Dermis lymphatic vessel endothelial cell (primary cell): ENCODE measurements at places on chromosomes 12 and 14. TPM values are rescaled to one million over a fixed set of nuclear protein-coding genes. Genes with fewer than 3 reads are reported as not detected.

The ANKS1B gene
- 0.22 and 0.26 TPM in 2 replicates for total RNA-seq

The OTOGL gene
- 0.22 and 0.43 TPM in 2 replicates for total RNA-seq

The DLK1 gene
- not detected in 2 replicates for total RNA-seq

The ZDHHC22 gene
- under 0.01 TPM in 1 of 2 replicates, not detected in the other for total RNA-seq

The DICER1 gene
- total RNA-seq: 29.2 and 35.3 TPM in 2 replicates

The NEMP1 gene
- 3.1 and 3.9 TPM in 2 replicates for total RNA-seq

The ATF7 gene
- total RNA-seq: 8.0 and 9.7 TPM in 2 replicates

The PRIM1 gene
- 3.3 and 4.7 TPM in 2 replicates for total RNA-seq

The NT5DC3 gene
- 6.9 and 10.3 TPM in 2 replicates for total RNA-seq

The FLVCR2 gene
- total RNA-seq: 1.2 and 1.5 TPM in 2 replicates

The PRPH gene
- total RNA-seq: not detected in 2 replicates

The M6PR gene
- 220 and 236 TPM in 2 replicates for total RNA-seq

The TRMT5 gene
- 6.3 and 10.5 TPM in 2 replicates for total RNA-seq

The C12orf60 gene
- 1.2 and 1.3 TPM in 2 replicates for total RNA-seq

The SOAT2 gene
- total RNA-seq: not detected in 2 replicates

The TMPRSS12 gene
- total RNA-seq: not detected in 2 replicates

The CDH24 gene
- 0.54 and 0.69 TPM in 2 replicates for total RNA-seq

The TSPAN11 gene
- total RNA-seq: 7.4 and 18.0 TPM in 2 replicates

The HCAR1 gene
- under 0.01 TPM in 2 replicates for total RNA-seq

The LRR1 gene
- total RNA-seq: 12.4 and 12.9 TPM in 2 replicates

The ZNF705A gene
- total RNA-seq: not detected in 2 replicates

The LRP1-AS gene
- not detected in 2 replicates for total RNA-seq

The PAPOLA gene
- 93.0 and 108 TPM in 2 replicates for total RNA-seq

The WDR89 gene
- total RNA-seq: 10.3 and 16.2 TPM in 2 replicates

The CLIP1 gene
- total RNA-seq: 23.6 and 28.7 TPM in 2 replicates

The HDAC7 gene
- total RNA-seq: 28.4 and 30.4 TPM in 2 replicates

The C1QL4 gene
- not detected in 2 replicates for total RNA-seq

The CLEC4A gene
- total RNA-seq: 0.43 TPM in 2 replicates

The KRT83 gene
- total RNA-seq: not detected in 2 replicates

The GPR68 gene
- total RNA-seq: 0.22 and 0.34 TPM in 2 replicates

The KRT7 gene
- 9.5 and 21.9 TPM in 2 replicates for total RNA-seq

The AHNAK2 gene
- 4.9 and 12.8 TPM in 2 replicates for total RNA-seq

The FAR2 gene
- total RNA-seq: 46.3 and 60.5 TPM in 2 replicates

The TSPAN19 gene
- under 0.01 and 0.09 TPM in 2 replicates for total RNA-seq

The EEF1AKMT3 gene
- 4.1 and 6.9 TPM in 2 replicates for total RNA-seq

The HOXC4 gene
- total RNA-seq: not detected in 2 replicates

The TRPV4 gene
- 1.5 TPM in 2 replicates for total RNA-seq

The C12orf42 gene
- not detected in 2 replicates for total RNA-seq

The P2RX2 gene
- not detected in 2 replicates for total RNA-seq

The MLXIP gene
- total RNA-seq: 19.1 and 31.8 TPM in 2 replicates

The GNG2 gene
- total RNA-seq: 6.1 and 6.5 TPM in 2 replicates

The KCNJ8 gene
- total RNA-seq: under 0.01 and 0.09 TPM in 2 replicates

The FSCB gene
- total RNA-seq: not detected in 2 replicates

The HHIPL1 gene
- 1.2 and 1.6 TPM in 2 replicates for total RNA-seq

The DNAJC22 gene
- 0.22 and 0.52 TPM in 2 replicates for total RNA-seq

The AKAP5 gene
- total RNA-seq: 0.09 and 0.11 TPM in 2 replicates

The GPR135 gene
- total RNA-seq: 0.65 and 0.69 TPM in 2 replicates

The DEPDC4 gene
- total RNA-seq: 0.22 and 0.26 TPM in 2 replicates

The ADCY6 gene
- total RNA-seq: 29.5 and 29.7 TPM in 2 replicates

The SYCP3 gene
- total RNA-seq: 0.11 and 0.17 TPM in 2 replicates

The AMDHD1 gene
- under 0.01 TPM in 1 of 2 replicates, not detected in the other for total RNA-seq

The TMEM52B gene
- not detected in 2 replicates for total RNA-seq

The INTS13 gene
- total RNA-seq: 17.4 and 27.7 TPM in 2 replicates

The GLI1 gene
- total RNA-seq: not detected in 2 replicates
